ENCODE measurements at places on chromosomes 6 and 20.

GRCh38 chr20:51237278-51237677 is 214.4 kb upstream of the KCNG1 start:
- no peak for DNase-seq

GRCh38 chr6:137728386-137729349 is 138.4 kb upstream of the TNFAIP3 start:
- no peak for DNase-seq

- no peak for DNase-seq
Measured at GRCh38 chr6:137958811-137959565, 91.9 kb downstream of the TNFAIP3 start.

DNA sequence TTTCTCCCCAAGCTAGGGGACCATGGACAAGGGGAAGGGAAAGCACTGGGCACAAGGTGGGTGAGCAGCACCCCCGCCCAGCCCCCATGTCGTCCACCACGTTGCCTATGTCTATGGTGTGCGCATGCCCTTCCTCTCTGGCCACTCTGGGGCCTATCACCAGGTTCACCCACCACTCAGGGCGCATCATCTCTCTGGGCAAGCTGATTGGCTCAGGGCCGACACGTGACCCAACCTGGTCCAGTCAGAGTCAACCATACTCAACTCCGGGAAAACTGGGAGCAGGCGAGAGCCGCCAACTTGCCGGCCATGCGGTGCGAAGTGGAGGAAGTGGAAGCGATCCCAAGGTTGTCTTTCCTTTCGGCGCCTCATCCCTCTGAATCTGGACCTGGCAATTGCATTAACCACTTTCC is 25.9 kb downstream of the ACSS1 start:
- no peak for DNase-seq

GRCh38 chr6:53837865-53838769 is 43.3 kb downstream of the LRRC1 start:
- DNase-seq = no peak

- DNase-seq = no peak
Measured at GRCh38 chr6:143126574-143126941, 65.9 kb downstream of the AIG1 start.

DNA sequence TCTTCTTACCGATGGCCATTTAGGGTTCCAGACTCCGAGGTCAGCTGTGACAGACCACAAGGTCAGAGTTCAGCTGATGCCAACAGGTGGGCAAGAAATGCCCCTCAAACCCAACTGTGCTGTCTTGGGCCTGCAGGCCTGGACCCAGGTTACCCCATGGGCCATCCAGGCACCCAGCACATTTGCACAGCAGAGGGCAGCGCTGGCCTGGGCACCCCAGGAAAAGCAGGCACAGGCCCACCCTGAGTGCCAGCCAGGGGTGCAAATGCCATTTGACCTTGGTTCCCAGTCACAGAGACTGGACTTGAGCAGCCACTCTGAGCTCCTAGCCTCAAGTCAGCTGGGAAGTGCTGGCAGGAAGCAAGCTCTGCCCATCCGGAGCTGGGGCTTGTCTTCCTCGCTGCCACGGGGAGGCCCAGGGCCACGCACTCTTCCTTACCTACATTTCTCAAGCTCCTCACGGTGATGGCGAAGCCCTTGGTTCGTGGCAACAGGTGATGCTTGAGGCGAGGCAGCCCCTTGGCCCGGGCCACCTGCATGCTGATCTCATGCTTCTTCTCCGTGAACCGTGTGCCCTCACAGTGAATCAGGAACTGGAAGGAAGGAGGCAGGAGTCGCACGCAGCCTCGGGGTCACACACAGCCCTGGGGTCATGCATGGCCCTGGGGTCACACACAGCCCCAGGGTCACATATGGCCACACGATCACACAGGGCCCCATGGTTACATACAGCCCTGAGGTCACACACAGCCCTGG is 120.8 kb downstream of the AGPAT4 start:
- no peak for DNase-seq

- DNase-seq = no peak
Measured at GRCh38 chr6:133202610-133203343, 38.4 kb upstream of the EYA4 start.

DNA sequence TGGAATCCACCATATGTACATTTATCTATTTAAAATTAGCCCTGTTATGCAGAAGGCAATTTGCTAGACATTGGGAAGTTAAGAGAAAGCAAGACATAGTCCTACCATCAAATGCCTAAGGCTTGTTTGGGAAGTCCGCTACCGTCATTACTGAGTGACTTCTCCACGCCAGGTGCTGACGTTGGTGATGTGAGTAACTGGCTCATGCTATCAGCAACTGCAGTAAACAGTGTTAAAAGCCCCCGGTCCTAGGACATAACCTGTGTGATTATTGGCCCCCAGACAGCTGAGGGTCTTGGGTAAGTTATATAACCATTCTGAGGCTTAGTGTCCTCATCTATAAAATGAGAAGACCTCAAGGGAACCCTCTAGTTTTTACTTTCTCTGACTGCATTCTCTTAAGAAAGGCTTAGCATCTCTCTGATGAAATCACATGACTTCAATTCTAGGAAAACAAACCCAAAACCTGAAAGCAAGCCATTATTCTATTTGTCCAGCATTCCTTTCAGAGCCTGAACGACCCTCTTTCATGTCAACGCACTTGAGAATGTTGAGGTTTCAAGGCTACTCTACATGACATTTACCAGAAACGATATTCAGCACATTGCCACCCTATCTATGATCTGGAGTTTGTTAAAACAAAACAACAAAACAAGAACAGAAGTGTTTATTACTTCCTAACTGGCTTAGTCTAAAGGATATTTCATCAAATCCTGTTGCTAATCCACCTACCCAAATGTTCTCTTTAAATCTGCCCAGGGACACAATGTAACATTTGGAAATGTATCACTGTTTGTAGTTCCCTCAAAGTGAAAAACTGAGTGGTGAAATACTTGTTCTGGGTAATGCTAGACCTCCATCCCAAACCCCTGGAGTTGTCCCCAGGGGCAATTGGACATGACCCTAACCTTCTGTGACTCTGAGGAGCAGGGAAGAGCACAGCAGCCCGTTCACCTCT is 133.8 kb downstream of the BTBD3 start:
- no peak for DNase-seq

- DNase-seq = peak; percentile 18
Measured at GRCh38 chr6:55913228-55914195, 38.1 kb upstream of the BMP5 start.

DNA sequence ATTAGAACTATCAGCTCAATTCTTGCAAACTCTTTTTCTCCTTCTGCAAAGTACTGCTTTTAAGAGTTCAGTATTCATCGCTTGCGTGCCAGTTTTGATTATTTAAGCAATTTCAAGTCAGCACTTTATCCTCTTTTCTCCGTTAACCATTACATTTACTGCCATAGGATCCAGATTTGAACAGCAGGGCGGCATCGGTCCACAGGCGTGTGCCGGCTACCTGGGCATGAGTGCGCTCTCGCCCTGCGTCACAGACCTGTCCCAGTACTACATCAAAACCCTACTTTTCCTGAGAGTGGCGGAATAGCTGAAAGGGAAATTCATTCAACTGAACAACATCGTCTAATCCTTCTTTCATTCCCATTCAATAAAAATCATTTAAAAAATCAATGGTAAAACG is 53.4 kb downstream of the MYLK4 start:
- no peak for DNase-seq

- DNase-seq = no peak
Measured at GRCh38 chr6:21589352-21590345, 3.9 kb upstream of the SOX4 start.

GRCh38 chr20:15637950-15638754 is 935.1 kb downstream of the KIF16B start:
- no peak for DNase-seq

- DNase-seq = no peak
Measured at GRCh38 chr6:40950986-40951698, 87.9 kb downstream of the UNC5CL start.

DNA sequence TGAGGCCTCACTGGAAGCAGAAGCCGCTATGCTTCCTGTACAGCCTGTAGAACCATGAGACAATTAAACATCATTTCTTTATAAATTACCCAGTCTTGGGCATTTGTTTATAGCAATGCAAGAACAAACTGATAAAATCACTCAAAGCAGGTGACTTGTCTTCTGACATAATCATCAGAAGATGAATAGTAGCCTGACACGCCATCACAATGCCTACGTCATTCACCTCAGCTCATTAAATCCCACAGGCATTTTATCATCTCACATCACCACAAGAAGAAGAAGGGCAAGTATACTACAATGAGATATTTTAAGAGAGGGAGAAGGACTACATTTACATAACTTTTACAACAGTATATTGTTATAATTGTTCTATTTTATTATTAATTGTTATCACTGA is 3.1 kb upstream of the CAP2 start:
- DNase-seq = no peak

DNA sequence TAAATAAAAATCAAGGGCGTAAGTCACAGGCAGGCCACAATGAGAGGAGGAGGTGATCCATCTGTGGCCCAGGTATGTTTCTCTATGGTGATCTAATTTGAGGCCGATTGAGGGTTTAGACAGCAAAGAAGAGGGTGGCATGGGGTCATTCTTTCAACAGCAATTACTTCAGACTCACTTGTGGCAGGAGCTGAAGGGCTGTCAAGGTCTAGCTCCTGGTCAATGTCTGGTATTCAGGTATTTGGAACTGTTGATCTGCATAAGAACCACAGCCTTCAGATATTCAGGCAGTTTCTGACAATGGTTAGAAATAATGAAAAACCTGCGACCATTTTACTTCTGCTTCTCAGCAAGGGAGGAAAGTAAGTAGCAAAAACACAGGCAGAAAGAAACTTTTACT is 259.6 kb downstream of the FOXC1 start:
- no peak for DNase-seq

GRCh38 chr6:106085984-106086813 is at the start of gene PRDM1:
Gene PRDM1 (plus strand): TSS chr6:106086336. CDS start chr6:106086554, 218 bp downstream.
- no peak for DNase-seq

DNA sequence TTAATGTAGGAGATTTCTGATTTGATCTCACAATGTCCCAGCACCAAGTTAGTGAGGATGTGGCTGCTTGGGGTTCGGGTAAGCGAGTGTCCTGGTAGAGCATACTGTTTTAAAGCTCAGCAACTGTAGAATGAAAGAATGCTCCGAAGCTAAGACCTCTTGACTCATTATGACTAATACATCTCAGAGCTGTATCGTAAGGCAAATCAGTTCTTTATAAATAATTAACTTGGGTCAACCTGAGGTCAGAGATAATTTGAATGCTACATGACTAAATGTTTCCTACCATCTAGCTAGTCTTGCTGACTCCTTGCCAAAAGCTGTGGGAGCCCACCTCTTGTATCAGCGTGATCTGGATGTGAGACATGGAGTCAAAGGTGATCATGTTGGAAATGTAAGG is 128.8 kb upstream of the PDE7B start:
- DNase-seq = no peak

DNA sequence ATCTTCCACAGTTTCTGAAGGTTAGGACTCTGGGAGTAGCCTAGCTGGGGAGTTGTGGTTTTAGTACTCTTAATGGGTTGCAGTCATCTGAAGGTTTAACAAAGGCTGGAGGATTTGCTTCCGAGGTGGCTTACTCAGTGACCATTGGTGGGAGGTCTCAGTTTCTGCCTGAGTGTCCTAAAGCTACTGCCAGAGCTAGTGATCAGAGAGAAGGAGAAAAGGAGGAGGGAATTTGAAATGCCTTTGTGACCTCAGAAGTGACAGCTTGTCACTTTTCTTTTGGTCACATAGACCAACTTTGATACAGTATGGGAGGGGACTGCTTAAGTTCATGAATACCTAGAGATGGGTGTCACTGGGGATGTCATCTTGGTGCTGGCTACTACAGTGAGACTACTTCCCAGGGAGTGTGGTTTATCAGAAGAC is 41.3 kb downstream of the NCOA3 start:
- DNase-seq = no peak

DNA sequence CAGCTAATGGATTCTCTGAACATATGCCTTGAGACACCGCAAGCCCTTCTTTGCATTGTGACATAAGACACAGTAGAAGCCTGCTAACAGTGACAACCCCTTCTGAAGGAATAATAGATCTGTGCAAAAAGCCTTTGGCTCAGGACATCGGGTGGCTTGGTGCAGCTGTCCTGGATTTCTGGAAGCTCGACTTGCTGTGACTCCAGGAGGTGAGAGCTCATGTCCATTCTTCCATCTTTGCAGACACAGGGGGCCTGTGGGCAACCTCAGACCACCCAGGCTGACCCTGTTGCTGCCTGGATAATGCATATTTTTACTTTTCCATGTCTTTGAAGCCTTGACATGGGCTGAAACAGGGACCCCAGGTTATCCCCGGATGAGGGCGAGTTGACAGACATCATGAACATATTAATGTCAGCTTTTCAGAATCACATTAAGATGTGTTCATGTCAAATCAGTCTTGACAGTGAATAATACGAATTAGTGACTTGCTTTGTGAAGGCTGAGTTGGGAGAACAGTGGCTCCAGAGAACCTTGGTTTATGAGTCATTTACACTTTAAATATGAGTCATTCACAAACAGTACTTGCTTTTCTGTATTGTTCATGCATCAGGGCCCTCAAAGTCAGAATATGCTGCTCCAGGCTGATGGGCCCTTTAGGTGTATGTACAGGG is 66.8 kb upstream of the IYD start:
- DNase-seq = no peak

DNA sequence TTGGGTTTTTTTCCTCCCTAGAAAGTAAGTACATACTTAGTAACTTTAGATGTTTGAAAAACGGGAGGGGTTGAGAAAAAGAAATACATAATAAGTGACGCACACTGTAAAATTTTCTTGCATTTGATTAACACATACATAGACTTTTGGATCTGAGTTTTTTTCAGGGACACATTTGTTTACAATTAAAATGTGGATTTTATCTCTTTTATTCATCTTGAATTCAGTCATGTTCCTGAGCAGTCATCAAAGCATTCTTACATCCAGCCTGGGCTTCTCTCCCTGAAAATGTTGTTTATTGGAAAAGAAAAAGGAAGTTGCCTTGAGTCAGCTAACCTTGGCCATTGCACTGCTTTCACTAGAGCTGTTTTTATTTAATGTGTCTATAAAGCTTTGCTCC is 8.7 kb upstream of the RPP40 start:
- DNase-seq = no peak

DNA sequence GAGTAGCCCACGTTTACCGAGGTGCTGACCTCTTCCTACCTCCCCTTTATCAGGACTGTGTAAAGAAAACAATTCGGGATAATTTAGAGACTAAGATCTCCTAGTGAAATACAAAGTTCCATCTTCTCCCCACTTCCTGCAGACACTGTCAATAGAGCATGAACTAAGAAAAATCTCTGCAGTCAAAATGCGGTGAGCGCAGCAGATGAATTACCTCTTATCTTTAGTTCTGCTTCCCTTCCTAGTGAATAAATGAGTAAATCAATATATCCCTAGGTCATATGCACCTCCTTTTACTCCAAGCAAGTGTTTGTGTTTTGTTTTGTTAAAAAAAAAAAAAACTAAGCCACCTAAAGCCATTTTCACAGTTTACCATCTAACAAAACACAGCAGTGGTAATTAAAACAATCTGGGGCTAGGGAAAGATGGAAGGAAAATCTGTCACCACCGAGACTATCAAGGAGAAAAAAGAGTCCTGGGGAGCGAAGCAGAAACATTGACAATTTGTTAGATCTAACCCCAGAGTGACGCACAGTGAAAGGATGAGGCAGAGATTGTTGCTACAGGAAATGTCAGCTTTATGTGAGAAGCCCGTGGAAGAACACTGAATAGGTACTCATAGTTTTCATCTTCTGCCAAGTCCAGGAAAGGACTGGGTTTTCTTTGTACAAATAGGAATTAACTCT is 159.4 kb upstream of the SPTLC3 start:
- no peak for DNase-seq

GRCh38 chr20:40958598-40958997 is 70.0 kb upstream of the TOP1 start:
- DNase-seq = no peak

GRCh38 chr20:33450867-33451266 is 7.3 kb upstream of the SNTA1 start:
- DNase-seq = no peak

Measured in smooth muscle cell of the brain vasculature (primary cell).